Erythroblast (primary cell): ENCODE measurements at places on chromosomes 5 and 9.
A peak's percentile ranks its signal among the peaks of the same experiment; 100 is the strongest.

DNA sequence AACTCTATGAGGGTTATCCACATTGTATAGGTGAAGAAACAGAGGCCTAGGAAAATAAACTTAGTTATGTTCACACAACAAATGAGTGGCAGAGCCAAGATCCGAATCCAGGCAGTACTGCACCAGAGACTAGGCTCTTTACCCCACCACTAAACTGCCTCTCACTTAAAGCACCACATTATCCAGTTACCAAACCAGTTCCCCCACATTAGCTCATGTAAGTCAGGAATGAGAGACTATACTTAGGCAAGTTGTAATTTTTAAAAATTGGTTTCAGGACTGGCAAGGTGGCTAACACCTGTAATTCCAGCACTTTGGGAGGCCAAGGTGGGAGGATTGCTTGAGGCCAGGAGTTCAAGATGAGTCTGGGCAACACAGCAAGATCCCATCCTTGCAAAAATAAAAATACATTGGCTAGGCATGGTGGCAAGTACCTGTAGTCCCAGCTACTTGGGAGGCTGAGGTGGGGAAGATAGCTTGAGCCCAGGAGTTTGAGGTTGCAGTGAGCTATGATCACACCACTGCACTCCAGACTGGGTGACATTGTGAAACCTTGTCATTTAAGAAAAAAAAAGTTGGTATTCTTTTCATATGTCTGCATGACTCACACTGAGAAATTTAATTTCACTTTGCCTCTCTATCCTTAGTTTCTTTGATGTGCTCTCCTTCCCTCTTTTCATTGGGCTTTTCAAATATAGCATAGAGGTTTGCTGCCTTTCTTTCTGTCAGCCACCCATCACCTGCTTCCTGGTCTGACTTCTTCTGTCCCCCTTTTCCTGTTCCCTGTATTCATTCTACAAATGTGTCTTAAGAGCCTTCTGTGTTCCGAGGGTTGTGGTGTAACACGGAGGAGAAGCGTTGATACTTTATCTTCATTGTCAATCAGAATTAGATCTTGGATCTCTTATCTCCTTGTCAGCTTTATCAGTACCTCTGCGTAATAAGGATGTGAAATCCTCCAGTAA, 64.7 kb downstream of the ERMP1 start:
- no peak for DNase-seq

GRCh38 chr9:79501546-79501945, 70.2 kb upstream of the TLE4 start:
- DNase-seq = no peak

GRCh38 chr9:110025551-110026170, 182.3 kb downstream of the C9orf152 start:
- DNase-seq = no peak

DNA sequence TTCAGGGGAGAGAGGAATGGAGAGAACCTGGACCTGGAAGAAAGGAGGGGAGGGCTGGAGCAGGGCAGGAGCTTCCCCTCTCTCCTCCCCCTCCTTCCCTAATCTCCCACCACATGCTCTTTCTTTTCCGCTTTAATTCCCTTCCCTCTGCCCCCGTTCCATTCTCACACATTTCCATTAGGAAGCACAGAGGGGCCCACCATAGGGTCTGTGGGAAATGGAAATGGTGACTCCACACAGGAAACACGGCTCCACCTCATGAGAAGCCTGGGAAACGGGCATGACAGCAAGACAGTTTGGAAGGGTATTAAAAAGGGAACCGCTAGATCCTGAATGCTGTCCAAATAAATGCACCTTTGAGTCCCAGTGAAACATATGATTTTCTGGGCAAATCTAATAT, 64.9 kb upstream of the ENTREP1 start:
- no peak for DNase-seq

DNA sequence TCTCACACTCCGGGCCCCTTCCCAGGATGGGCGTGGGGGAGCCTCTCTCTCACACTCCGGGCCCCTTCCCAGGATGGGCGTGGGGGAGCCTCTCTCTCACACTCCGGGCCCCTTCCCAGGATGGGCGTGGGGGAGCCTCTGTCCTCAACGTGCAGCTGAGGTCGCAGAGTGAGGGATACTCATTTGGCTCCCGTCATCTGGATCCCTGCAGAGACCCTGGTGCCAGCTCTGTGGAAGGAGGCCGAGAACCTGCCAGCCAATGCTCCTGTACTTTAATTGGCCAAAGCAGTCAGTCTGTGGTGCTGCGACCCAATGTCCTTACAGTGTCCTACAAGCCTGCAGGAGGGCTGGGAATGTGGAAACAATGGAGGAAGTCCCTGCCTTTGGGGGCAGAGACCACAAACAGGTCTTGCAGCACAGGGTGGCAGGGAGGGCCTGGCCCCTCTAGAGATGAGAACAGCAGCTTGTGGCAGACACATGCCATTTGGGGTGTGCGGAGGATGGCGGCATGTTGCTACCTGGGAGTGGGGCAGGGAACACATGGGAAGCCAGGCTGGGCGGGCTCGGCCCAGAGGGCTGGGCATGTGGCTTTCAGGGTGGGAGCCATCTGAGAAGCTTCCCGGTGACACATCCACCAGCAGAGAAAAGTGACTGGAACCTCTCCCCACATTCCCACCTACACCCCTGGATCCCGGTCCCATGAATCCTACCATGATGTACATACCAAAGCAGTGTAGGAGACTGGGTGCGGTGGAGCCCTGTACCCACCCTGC, 13.6 kb upstream of the MRNIP start:
- no peak for DNase-seq

GRCh38 chr5:60836131-60836530, 7.9 kb downstream of the ELOVL7 start:
- no peak for DNase-seq

DNA sequence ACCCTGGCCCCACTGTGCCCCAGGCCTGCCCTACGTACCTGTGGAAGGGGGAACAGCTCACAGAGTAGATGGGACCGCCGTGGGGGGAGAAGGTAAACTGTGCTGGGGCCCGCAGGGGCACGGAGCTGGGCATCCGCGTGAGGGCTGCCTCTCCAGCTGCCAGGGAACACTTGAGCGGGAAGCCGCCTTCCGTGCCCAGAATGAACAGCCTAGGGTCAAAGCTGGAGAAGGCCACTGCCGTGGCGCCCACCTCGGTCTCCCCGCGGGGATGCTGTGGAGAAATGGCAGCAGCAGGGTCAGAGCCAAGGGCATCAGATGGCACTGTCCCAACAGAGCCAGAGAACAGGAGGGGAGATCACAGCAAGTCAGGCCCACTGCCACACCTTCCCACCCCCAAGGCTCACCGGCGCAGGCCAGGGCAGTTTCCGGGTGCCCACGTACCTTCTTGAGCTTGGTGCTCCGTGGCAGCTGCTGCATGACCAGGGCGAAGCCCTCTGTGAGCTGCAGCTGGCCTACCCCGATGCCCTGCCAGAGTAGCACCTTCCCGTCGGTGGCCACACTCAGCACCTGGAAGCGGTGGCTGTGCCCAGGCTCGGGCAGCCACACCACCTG, 21.9 kb downstream of the DYNC2I2 start:
- DNase-seq = no peak

DNA sequence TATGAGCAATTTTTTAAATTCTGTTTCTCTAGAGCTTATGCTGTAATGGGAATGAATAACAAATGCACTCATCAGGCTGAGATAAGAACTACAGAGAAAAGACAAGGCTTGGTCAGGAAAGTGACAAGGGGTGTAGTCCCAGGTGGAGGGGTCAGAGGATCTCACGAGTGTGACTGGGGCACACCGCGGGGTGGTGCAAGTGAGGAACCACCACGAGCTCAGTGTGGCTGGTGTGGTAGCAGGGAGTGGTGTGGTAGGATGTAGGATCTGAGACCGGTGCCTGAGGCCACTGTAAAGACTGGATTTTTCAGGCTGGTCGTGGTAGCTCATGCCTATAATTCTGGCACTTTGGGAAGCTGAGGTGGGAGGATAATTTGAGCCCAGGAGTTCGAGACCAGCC, 9.0 kb downstream of the ANXA6 start:
- no peak for DNase-seq

DNA sequence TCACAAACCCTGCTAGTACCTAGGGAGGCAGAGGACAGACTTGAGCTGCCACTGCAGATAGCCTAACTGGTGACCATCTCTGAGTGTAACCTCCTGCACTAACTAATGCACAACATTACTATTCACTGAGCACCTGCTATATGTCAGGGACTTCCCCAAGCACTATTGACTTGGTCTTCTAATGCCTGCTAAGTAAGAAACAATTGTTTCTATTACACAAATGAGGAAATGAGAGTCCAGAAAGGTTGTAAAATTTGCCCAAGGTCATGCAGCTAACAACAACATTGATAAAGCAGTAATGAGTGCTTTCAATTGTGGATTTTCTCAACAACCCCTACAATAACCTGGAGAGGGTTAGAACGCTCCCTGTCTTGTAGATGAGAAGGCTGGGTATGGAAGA, 183.7 kb downstream of the ZNF462 start:
- no peak for DNase-seq

GRCh38 chr9:78552802-78553201, 255.9 kb downstream of the PSAT1 start:
- DNase-seq = no peak

GRCh38 chr9:132787748-132788159, 90.3 kb downstream of the AK8 start:
- no peak for DNase-seq

DNA sequence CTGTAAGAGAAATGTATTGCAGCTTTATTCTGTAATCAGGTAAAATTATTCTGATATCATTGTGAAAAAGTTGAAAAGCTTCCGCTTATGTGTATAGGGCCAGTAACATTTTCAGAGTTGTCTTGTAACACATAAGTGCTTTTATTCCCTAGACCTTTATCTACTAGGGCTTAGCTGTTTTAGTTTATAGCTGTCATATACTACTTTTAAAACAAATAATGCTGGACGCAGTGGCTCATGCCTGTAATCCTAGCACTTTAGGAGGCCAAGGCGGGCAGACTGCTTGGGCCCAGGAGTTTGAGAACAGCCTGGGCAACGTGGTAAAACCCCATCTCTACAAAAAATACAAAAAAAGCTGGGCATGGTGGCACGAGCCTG, 33.1 kb downstream of the SLC25A51 start:
- DNase-seq = no peak

- DNase-seq = peak; percentile 25
These were observed 23.8 kb upstream of the TRPM3 start for GRCh38 chr9:71145179-71145578.

GRCh38 chr9:107693625-107694326, 204.2 kb upstream of the KLF4 start:
- no peak for DNase-seq

GRCh38 chr5:143051244-143052058, 281.3 kb downstream of the ARHGAP26 start:
- no peak for DNase-seq

- no peak for DNase-seq
These were observed 73.8 kb downstream of the MED27 start for GRCh38 chr9:132005899-132006298.

- DNase-seq = no peak
These were observed 371.4 kb downstream of the NTRK2 start for GRCh38 chr9:85040821-85041465.

- DNase-seq = no peak
These were observed 24.6 kb downstream of the TRAF2 start for GRCh38 chr9:136910901-136911245.

DNA sequence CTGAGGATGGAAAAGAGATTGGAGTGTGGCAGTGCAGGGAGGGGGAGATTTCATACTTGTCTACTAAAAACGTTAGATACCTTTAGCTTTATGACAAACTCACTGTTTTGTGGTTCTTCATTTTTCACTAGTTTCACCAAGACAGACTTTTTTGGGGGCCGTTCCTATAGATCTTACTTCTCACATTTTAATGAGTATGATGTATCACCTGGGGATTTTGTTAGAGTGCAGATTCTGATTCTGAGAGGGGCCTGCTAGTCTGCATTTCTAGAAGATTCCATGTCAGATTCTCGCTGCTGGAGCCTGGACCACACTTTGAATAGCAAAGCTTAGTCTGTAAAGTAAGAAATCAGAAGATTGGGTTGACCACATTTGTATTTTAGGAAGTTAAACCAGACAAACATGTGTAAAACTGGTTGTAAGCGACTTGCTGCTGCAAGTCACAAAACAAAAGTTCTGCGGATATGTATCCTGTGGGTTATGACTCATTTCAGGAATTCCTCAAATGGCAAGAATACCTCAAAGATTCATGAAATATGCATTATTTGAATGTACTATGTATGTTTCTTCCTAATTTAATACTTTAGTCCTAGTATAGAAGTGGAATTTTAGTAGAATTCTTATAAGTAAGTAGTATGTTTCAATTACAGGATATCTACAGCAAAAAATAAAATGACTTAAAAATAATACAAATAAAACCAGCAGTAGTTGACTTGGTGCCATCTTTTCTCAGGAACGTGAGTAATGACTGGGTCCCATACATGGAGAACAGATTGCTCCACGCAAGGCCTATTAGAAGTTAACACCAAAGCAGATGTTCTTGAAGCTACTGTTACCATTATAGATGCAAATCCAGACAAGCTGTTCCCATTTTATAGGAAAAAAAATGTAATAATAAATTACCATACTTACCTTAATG, 27.8 kb downstream of the NFIL3 start:
- no peak for DNase-seq

DNA sequence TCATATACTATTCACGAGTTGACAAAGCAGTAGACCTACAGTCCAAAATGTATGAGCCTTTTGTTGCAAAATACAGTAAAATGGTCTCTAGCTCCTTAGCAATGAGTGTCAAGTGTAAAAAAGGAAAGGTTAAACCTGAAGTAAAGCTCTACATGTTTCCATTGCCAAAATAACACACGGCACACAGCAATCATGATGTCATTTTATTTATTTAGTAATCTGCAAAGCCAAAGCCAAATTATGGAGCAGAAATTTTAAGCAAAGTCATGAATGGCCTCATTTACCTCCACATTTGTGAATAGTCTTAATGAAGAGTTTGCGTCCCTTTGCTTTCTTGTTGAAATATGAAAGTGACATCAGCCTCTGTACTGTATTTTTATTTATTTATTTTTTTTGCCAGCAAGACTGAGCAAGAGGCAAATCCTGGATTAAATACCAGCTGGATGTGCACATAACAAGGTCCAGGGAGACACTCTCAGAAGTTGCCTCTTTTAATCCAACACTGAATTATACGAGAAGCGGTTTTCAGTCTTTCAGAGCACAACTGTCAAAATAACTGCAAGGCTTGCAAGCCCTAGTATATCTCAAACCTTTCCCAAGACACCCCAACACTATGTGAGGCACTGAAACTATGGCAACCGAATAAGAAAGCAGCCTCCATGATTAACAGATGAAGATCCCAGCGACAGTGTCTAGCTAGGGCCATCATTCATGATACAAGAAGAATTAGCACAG, 9.7 kb downstream of the SEMA6A start:
- DNase-seq = no peak
